ENCODE measurements at places on chromosomes 5 and 9. TPM values are rescaled to one million over a fixed set of nuclear protein-coding genes. Genes with fewer than 3 reads are reported as not detected.

Gene SAPCD2
- 10.4 TPM for total RNA-seq

Gene PCDHGB5
- 21.4 TPM for total RNA-seq

Gene APBA1
- total RNA-seq = 2.5 TPM

Gene DIRAS2
- not detected for total RNA-seq

Gene AJM1
- 6.8 TPM for total RNA-seq

Gene ADAM19
- 43.9 TPM for total RNA-seq

Gene KIF12
- total RNA-seq = 0.38 TPM
